HT1080 (cell line): ENCODE measurements at places on chromosomes 4 and X. TPM values are rescaled to one million over a fixed set of nuclear protein-coding genes. Genes with fewer than 3 reads are reported as not detected.

CT45A2 gene
- total RNA-seq = 14.2 and 28.2 TPM in 2 replicates

CXXC4 gene
- total RNA-seq = 1.4 and 1.7 TPM in 2 replicates

CXorf49 gene
- not detected in 2 replicates for total RNA-seq

PROM1 gene
- not detected in 2 replicates for total RNA-seq

GPR34 gene
- total RNA-seq = not detected in 2 replicates

F8A3 gene
- total RNA-seq = 0.06 and 1.6 TPM in 2 replicates

DNASE1L1 gene
- 52.7 and 59.7 TPM in 2 replicates for total RNA-seq

CT55 gene
- total RNA-seq = 71.1 and 71.3 TPM in 2 replicates

COL4A5 gene
- 6.8 and 7.2 TPM in 2 replicates for total RNA-seq

CXCL11 gene
- total RNA-seq = not detected in 2 replicates

ARHGAP4 gene
- total RNA-seq = 2.7 and 3.3 TPM in 2 replicates

FOXR2 gene
- total RNA-seq = 16.4 and 18.0 TPM in 2 replicates

IGFBP7 gene
- 65.0 and 84.9 TPM in 2 replicates for total RNA-seq

KCND1 gene
- total RNA-seq = 0.23 and 0.42 TPM in 2 replicates

KLHL15 gene
- 8.4 and 8.5 TPM in 2 replicates for total RNA-seq

CT45A10 gene
- total RNA-seq = 30.6 and 42.2 TPM in 2 replicates

MGAT4D gene
- total RNA-seq = not detected in 2 replicates

PLK4 gene
- total RNA-seq = 31.0 and 57.3 TPM in 2 replicates

MAGEA2B gene
- total RNA-seq = 18.4 and 30.0 TPM in 2 replicates

RASSF6 gene
- total RNA-seq = not detected in 2 replicates

ZFP42 gene
- total RNA-seq = not detected in 2 replicates

HSFX4 gene
- not detected in 2 replicates for total RNA-seq

PPP4R3C gene
- total RNA-seq = not detected in 2 replicates

ETNPPL gene
- not detected in 2 replicates for total RNA-seq

TMSB15A gene
- total RNA-seq = 2.7 and 2.8 TPM in 2 replicates

MAGEB4 gene
- total RNA-seq = not detected in 2 replicates

FAM156A gene
- 8.4 and 15.9 TPM in 2 replicates for total RNA-seq

VCX3B gene
- 1.2 and 3.8 TPM in 2 replicates for total RNA-seq

SULT1E1 gene
- total RNA-seq = 0.11 TPM in 1 of 2 replicates, not detected in the other

PGAM4 gene
- total RNA-seq = 0.84 and 1.4 TPM in 2 replicates

GUCY1A1 gene
- total RNA-seq = 1.00 and 1.4 TPM in 2 replicates

F8A2 gene
- not detected in 2 replicates for total RNA-seq

AVPR2 gene
- total RNA-seq = not detected in 2 replicates

AKAP4 gene
- total RNA-seq = not detected in 2 replicates

GAGE2A gene
- total RNA-seq = 5.9 and 15.7 TPM in 2 replicates

SMIM10 gene
- not detected in 2 replicates for total RNA-seq

LIMCH1 gene
- 10.6 and 25.9 TPM in 2 replicates for total RNA-seq

PHEX gene
- 0.47 and 0.59 TPM in 2 replicates for total RNA-seq

MAMLD1 gene
- 1.7 and 3.0 TPM in 2 replicates for total RNA-seq

AKAP17A gene
- 33.2 and 36.3 TPM in 2 replicates for total RNA-seq

PRKG2 gene
- total RNA-seq = 0.05 TPM in 1 of 2 replicates, not detected in the other

PFKFB1 gene
- total RNA-seq = 0.16 TPM in 1 of 2 replicates, not detected in the other

MAP7D2 gene
- total RNA-seq = 0.07 TPM in 1 of 2 replicates, not detected in the other

HSD17B13 gene
- not detected in 2 replicates for total RNA-seq

SYN1 gene
- total RNA-seq = not detected in 2 replicates

FIP1L1 gene
- total RNA-seq = 46.3 and 46.4 TPM in 2 replicates

EXOC1L gene
- total RNA-seq = not detected in 2 replicates

COX7B2 gene
- not detected in 2 replicates for total RNA-seq

XKRX gene
- total RNA-seq = 0.13 TPM in 2 replicates

SOX3 gene
- not detected in 2 replicates for total RNA-seq

HPGDS gene
- total RNA-seq = not detected in 2 replicates

PAGE5 gene
- 254 and 341 TPM in 2 replicates for total RNA-seq
